ENCODE measurements at places on chromosomes 2 and 18.

- no peak for DNase-seq
Observed at GRCh38 chr2:101012054-101012705, 10.1 kb downstream of the RPL31 start.

DNA sequence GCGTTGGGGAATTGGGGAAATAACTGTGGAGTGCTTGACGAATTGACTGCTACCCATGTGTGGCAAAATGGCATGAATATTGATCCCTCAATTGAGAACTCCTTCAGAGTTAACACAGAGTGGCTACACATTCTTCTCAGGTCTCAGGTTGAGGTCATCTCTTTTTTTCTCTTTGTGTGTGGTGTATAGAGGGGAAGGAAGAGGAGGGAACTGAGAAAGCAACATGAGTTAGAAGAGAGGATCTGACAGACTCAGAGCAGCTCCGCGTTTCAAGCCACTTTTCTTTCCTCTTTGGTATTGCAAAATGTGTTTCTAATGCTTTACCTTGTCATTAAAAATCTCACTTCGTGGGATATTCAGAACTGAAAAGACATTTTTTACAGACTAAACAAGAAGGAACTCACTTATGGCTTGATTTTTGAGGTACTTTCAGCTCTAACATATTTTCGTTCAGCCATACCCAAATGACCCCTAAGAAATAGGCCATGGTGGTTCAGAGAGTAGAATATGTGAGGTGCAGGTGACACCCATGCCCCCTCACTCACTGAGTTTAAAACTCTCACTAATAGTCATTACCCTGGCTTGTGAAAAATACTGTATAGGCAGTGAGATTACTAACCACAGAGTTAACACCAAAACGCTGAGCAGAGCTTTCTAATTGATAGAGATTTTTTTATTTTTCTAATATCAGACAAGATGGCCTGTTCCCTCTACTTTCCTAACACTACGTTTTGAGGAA is 22.5 kb downstream of the STAT4 start:
- no peak for DNase-seq

- no peak for DNase-seq
Observed at GRCh38 chr2:40401896-40402295, 50.0 kb downstream of the SLC8A1 start.

DNA sequence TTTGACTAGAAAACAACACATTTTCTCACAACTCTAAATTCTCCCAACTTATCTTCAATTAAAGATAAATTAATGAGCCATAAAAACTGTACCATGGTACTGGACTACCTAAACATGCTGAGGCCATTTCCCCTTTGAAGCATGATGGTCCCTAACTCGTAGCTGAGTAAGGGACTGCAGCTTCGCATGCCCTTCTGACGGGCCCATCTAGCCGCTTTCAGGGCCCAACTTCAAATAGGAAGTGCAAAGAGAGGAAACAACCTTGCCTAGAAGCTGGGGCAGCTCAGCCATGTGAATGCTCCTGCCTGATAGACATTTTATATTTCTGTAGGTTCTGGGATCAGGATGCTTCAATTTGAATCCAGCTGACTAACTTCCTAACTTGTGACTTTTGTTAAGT is 72.4 kb downstream of the ZEB2 start:
- DNase-seq: no peak
